ENCODE measurements at places on chromosomes 11 and 22. TPM values are rescaled to one million over a fixed set of nuclear protein-coding genes. Genes with fewer than 3 reads are reported as not detected.

LSP1 gene
- total RNA-seq: 3.3 TPM

TRIM22 gene
- 62.8 TPM for total RNA-seq

NRGN gene
- total RNA-seq: 7.1 TPM

CTSW gene
- not detected for total RNA-seq

DDIAS gene
- total RNA-seq: 12.2 TPM

NCAM1 gene
- total RNA-seq: 5.0 TPM

NAP1L4 gene
- total RNA-seq: 128 TPM

MMP10 gene
- not detected for total RNA-seq

GGA1 gene
- total RNA-seq: 31.3 TPM

MMP27 gene
- not detected for total RNA-seq

CEP126 gene
- 1.2 TPM for total RNA-seq

WDR74 gene
- total RNA-seq: 63.7 TPM

FAM180B gene
- not detected for total RNA-seq

TOLLIP gene
- 26.9 TPM for total RNA-seq

TUBA8 gene
- total RNA-seq: 0.06 TPM

CCDC83 gene
- total RNA-seq: not detected

C11orf52 gene
- not detected for total RNA-seq

CABP2 gene
- not detected for total RNA-seq

PLA2G3 gene
- not detected for total RNA-seq

BCO2 gene
- 1.2 TPM for total RNA-seq

RIC8A gene
- total RNA-seq: 138 TPM

SAA1 gene
- not detected for total RNA-seq

BTBD18 gene
- total RNA-seq: not detected

SLC16A8 gene
- total RNA-seq: not detected

TPBGL gene
- not detected for total RNA-seq

CDC42EP1 gene
- 7.6 TPM for total RNA-seq

ROM1 gene
- total RNA-seq: 11.4 TPM

SCN3B gene
- not detected for total RNA-seq

PARVB gene
- 28.3 TPM for total RNA-seq

MAPK8IP2 gene
- total RNA-seq: 0.29 TPM

CDC42EP2 gene
- 2.5 TPM for total RNA-seq

MS4A6E gene
- total RNA-seq: not detected

JAML gene
- not detected for total RNA-seq

GSTT2 gene
- not detected for total RNA-seq

OR2D2 gene
- total RNA-seq: not detected

MMP13 gene
- 15.8 TPM for total RNA-seq

Measured in H4 (cell line).